ENCODE measurements at places on chromosomes 1 and 21.

- DNase-seq: no peak
Measured at GRCh38 chr1:39490596-39491145, 765 bp upstream of the BMP8A start.

- DNase-seq: no peak
Measured at GRCh38 chr1:186628910-186629309, 51.3 kb downstream of the PTGS2 start.

- DNase-seq: no peak
Measured at GRCh38 chr1:155053531-155054105, 2.5 kb downstream of the ADAM15 start.

DNA sequence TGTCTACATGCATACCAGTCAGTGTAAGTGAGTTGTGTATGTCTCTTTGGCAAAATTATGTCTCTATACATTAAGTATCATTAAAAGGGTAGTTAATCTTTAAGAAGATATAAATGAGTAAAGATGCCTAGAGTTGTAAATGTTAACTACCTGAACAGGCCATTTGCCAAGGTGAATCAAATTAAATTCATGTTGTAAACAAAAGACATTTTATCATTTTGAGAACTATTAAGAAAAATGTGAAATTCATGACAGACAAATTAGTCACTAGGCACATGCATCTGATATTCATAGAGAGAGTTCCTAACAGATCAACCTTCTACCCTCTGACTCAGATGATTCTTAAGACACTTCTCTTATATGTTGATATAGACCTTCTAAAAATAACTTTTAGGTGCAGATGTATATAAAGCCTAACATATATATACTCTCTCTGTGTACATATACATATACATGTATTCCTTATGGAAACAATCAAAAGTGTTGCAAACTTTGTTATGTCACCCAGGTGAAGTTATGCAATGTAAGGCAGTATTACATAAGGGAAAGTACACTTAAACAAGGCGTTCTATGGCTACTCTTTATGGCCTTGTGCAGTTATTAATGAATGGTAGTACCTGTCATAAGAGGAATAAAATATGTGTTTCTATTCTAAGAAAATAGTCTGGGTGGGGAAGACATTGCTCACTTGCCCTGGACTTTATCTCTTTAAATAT is at the start of gene TMPRSS15:
TMPRSS15 (minus strand) TSS at position 51 of the 716 bp plus-strand sequence. CDS start 163 bp downstream, outside the sequence.
- DNase-seq: no peak

DNA sequence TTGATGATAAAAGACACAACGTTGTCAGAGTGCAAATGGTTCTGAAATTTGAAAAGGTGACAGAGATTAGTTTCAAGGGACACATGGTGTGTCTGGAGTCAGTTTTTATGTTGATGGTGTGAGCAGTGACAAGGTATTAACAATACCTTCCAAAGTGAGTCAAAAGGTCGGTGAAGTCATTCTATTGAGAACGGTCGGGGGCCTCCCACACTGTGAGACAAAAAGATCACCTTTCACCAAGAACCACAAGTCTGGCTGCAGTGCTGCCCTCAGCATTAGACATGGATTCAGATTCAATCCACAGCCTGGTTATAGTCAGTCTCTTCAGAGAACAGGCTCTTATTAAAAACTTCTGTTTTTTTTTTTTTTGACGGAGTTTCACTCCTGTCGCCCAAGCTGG is 26.5 kb downstream of the ZNF124 start:
- no peak for DNase-seq
